Spleen (tissue), 13 donors: ENCODE measurements at places on chromosomes 12 and 14.

DNA sequence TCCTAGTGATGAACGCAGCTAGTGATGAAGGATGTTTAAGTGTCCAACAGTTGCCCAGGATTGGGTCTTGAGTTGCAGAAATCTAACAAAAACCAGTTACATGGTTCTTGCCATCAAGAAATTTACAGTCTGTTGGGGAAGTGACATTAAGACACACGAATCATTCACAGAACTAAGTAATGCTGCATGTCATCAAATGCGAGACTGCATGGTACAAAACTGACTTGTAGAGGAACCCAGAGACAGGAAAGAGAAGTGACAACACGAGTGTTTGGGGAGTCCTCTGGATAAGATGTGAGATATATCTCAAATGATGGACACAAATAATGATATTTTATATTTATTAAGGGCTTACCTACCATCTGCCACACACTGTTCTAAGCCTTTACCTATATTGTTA is 6.1 kb upstream of the SYNE3 start:
- DNase-seq, result no peak

- no peak for DNase-seq
Measured at GRCh38 chr12:94875525-94875924, 128.0 kb downstream of the NDUFA12 start.

DNA sequence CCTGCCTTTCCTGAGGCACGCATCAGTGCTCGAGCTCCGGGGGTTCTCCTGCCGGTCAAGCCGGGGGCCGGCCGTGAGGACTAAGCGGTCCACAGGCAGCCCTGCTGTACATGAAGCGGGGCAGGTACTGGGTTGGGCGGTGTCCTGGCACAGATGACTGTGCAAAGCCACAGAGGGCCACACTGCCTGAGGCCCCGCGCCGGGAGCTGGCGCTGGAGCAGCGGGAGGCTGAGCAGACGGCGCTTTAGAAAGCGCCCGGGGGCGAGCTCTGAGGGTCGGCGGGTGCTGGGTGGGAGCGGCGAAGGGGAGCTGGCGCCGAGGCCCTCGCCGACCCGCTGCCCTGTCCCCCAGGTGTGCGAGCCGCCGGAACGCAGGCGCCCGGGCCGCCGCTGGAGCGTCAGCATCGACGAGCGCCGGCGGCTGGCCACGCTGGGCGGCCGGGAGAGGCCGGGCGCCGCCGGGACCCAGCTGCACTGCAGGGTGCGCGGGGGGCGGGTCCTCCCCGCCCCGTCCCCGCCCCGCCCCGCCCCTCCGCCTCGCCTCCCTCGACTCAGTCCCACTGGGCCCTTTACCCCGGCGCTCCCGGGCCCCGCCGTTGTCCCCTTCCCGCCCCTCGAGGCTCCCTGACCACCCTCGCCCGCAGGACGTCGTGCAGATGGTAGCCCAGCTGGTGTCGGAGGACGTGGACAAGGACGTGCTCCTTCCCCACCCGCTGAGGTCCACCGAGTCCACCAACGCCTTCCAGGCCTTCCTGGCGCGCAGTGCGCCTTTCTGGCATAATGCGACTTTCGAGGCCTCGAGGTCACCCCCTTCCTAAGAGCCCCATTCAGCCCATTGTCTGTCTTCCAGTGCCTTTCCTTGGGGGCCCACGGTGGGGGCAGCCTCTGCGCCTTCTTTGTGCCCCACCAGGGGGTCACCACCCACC is 8.3 kb upstream of the MTA1 start:
- peak; percentile 81 for DNase-seq

DNA sequence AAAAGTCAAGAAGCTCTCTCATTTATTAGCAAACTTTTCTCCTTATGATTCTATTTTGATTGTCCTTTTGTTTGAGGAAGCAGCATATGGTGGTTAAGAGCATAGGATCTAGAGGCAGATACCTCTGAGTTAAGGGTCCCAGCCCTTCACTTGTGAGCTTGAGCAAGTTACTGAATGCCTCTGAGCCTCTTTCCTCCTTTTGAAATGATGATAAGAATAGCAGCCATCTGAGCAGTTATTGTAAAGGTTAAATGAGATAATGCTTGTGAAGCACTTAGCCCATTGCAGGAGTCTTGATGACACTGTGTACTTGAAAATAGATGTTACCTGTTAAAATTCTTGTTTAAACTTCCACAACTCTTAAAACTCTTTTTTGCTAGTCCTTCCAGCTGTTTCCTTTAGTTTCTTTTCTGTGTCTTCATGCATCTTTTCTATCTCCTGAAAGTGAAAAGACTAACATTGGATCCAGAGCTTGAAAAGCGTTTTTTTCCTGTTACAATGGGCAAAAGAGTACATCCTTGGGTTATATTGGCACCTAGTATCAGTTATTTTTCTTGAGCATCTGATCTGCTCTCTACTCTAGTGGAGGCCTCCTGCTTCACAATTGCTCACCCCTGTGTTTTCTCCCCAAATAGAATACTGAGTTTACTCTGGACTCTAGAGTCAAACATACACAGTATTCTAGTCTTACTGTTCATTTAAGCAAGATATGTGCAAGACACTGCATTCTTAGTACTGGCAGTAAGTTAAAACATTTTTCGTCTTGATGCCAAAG is 3.1 kb downstream of the HIF1A start:
- DNase-seq, result no peak

DNA sequence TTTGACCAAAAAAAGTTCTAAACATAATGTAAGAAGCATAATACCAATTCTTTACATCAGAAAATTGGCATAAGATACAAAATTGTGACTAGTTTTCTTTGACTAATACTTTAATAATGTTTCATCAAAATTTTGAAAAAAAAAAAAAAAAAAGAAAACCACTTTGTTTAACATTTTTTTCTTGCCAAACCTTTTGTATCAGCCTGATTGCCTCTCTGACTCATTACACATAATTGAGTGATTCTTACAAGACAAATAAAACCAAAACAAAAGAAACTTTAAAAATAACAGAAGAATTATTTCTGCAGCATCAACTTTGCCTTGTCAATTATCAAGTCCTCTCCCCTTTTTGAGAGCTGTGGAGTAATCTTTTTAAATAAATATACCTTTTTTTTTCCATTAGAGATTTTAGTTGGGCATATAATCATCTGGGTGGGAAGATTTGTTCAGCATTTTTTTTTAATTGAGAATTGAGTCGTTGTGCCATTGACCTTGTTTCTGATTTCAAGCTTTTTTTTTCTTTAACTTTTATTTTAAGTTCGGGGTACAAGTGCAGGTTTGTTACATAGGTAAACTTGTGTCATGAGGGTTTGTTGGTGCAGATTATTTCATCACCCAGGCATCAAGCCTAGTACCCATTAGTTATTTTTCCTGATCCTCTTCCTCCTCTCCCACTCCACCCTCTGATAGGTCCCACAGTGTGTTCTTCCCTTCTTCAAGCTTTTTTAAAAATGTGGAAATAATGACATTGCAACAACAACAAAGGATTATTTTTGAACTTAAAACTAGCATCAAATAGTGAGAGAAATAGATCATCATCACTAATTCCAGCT is 45.8 kb upstream of the HMGA2 start:
- DNase-seq, result no peak
